ENCODE measurements at places on chromosomes 4 and X.

- no peak for DNase-seq
These were observed 17.7 kb downstream of the COL4A6 start for GRCh38 chrX:108420481-108420880.

GRCh38 chrX:35696760-35697234 is 101.3 kb upstream of the MAGEB16 start:
- no peak for DNase-seq

GRCh38 chrX:134721766-134722532 is 63.7 kb upstream of the PLAC1 start:
- no peak for DNase-seq

- no peak for DNase-seq
These were observed 105.8 kb upstream of the RPS6KA3 start for GRCh38 chrX:20372533-20372932.

DNA sequence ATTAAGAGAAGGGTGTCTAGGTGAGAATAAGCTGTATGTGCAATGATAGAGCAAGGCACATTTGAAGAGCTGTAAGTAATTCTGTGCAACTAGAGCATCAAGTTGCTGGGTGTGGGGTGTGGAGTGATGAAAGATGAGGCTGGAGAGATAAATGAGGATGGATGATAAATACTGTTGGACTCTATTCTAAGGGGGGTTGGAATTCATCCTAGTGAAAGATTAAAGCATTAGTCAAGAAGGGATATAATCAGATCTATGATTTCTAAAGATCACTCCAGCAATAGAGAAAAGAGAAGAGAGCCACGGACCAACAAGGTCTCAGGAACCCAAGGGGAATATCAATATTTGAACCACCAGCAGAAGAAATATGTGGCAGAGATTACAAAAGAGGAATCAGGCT is 415.0 kb upstream of the RPS6KA3 start:
- no peak for DNase-seq
